Brain pericyte (primary cell): ENCODE measurements at places on chromosomes 5 and 9.

- DNase-seq: no peak
Measured at GRCh38 chr9:94010980-94011533, 55.9 kb upstream of the BARX1 start.

GRCh38 chr9:123629531-123629930 lies 273.5 kb downstream of the CRB2 start:
- DNase-seq: no peak

- DNase-seq: no peak
Measured at GRCh38 chr5:74839229-74839628, 27.0 kb downstream of the FAM169A start.

DNA sequence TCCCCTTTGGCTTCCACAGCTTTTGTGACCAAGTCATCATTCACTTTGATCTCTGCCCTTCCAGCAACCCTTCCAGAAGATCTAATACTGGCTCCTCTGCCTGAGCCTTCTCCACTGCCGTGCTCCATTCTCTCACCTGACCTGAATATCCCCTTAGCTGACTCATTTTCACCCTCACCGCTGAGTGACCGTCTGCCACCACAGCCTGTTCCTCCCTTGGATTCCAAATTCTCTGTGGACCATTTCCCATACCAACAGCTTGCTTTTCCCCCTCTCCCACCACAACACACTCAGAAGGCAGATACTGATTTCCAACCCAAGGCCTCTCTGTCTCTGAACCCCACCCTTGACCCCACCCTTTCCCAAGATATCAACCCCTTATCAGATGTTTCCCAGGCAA lies 20.5 kb upstream of the SPATA31D1 start:
- DNase-seq: no peak

GRCh38 chr5:67300326-67300725 lies 103.7 kb upstream of the CD180 start:
- no peak for DNase-seq

GRCh38 chr5:109668668-109669422 lies 20.9 kb upstream of the MAN2A1 start:
- DNase-seq: no peak

DNA sequence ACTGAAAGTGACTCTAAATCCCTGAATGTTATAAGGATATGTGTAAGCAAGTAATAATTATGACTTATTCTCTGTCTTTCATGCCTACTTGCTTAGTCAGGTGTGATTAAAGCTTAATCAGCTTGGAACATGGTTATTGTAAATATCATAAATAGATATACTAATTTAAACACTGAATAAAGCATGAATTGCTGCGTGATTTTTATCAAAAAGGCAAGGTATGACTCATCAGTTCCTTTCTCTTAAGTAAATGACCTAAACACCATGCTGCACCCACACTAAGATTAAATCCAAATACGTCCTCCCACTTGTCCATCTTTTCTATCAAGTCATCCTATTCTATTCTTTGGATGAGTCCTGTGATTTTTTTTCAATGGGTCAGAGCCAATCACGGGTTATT lies 124.6 kb upstream of the MTAP start:
- DNase-seq: no peak

- no peak for DNase-seq
Measured at GRCh38 chr9:99138424-99139284, 33.7 kb downstream of the TGFBR1 start.

DNA sequence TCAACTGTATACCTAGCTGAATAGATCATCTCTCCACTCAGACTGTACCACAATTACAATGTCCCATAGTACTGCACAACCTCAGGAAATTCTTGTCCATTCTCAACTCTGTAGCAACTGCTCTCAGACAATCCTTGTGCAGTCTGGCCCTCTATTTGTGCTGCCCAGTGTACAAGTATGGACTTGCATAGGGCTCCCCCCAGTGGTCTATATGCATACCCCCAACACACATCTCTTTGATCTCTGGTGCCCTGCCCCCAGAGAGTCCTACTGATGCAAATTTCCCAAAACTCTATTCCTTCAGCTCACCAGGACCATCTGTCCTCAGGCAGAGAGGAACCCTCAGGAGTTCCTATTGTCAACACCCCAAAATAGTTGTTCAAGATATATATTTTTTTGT lies 205.3 kb downstream of the SLCO4C1 start:
- DNase-seq: no peak

DNA sequence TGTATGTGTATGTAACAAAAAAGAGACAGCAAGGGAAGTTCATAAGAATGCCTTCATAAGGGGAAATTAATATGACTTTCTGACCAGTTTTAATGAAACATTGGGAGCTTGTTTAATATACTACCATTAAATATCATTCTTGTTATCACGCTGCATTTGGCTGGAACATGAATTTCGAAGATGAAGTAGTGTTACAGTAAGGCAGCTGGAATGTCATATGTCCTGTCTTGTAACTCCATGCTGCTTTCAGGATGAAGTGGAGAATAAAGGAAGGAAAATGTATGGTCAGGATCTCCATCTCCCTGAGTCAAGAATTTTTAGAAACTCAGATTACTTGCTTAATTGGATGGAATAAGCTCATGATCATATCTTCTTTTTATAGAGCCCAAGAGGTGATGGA lies 61.5 kb upstream of the DMAC1 start:
- no peak for DNase-seq

DNA sequence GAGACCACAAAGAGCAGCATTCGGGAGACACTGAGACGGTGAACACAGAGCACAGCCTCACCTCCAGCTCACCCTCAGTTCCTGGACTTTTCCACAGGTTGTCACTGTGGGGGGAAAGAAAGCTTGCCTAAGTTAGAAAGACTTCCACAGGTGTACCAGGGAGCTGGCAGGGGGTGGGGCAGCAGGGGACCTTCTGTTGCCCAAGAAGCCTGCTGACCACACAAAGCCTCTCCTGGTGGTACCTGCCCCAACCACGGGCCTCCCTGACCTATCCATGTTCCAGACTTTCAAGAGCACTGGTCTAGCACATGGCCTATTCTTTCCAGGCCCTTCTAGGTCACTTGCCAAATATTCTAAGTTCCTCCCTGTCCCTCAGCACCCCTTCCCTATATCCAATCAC lies 550.8 kb downstream of the BNC2 start:
- no peak for DNase-seq

DNA sequence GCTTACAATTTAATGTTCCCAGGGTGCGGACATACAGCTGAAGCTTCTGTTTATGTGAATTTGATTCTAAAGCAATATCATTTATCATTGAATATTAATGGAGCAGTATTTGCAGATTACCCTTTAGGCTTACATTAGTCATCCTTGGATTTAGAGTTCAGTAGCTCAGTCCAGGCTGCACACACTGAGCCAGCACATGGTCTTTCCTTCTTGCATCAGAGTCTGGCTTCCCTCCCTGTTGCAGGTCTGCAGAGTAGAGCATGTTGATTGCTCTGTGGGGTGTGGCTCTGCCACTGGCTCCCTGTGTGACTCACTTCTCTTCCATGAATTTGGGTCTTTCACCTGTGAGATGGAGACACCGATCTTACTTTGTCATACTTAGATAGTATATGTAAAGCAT lies 36.8 kb downstream of the NSG2 start:
- DNase-seq: no peak

GRCh38 chr5:102771435-102771834 lies 16.3 kb downstream of the PAM start:
- DNase-seq: no peak

GRCh38 chr9:116190637-116191396 lies 37.2 kb downstream of the PAPPA start:
- no peak for DNase-seq

GRCh38 chr5:72353046-72353445 lies 32.9 kb downstream of the PTCD2 start:
- DNase-seq: peak; percentile 74

GRCh38 chr5:58860680-58861079 lies 277.8 kb downstream of the RAB3C start:
- no peak for DNase-seq

- no peak for DNase-seq
Measured at GRCh38 chr5:30994176-30994575, 199.3 kb upstream of the CDH6 start.

- DNase-seq: no peak
Measured at GRCh38 chr5:915946-916345, 23.3 kb downstream of the TRIP13 start.

GRCh38 chr9:126016579-126017290 lies 269.6 kb downstream of the PBX3 start:
- DNase-seq: no peak

DNA sequence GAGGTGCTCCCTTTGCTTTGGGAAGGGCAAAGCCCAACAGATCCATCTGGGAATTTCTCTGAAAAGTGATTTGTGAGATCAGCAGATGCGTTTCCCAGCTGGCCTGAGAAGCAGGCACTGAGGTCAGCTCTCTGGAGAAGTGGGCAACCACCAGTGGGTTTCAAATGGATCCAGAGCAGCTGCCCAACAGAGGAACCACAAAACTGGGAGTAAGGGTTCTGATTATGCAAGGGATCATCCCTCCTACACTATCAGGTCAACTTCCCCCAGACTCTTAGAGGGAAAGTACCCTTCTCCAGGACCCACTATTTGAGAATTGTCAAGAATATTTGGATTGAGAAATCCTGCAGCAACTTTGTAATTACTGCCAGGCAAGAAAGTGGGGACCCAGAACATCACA lies 21.7 kb downstream of the CCL28 start:
- no peak for DNase-seq

DNA sequence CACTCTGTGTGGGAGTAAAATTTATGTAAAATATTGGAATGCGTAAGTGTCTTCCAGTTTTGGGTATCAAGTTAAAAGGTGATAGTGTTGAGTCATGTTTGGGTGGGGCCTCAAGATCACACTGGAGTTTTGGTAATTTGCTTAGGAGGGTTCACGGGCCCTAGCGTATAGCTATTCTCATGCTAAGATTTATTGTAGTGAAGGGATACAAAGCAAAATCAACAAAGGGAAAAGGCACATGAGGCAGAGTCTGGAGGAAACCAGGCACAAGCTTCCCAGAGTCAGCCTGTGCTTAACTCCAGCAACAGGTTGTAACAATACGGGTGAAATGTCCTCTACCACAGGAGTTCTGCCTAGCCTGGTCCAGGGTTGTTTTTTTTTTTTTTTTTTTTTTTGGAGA lies 20.2 kb downstream of the HSPA4 start:
- no peak for DNase-seq

DNA sequence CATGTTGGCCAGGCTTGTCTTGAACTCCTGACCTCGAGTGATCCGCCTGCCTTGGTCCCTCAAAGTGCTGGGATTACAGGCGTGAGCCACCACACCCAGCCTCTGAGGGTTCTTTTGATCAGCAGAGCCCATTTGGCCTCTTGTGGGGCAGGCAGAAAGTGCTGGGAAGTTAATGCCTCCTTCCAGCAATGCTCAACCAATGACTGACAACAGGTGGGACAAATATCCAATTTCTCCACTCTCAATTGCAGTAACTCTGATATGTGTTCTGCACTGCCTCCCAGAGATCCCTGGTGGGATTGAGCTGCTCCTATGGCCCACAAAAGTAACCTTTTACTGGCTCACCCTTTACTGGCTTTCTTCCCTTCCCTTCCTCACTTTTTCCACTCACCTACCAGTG lies 79.9 kb upstream of the APC start:
- DNase-seq: no peak
